Activated CD8-positive, alpha-beta T cell treated with anti-CD3 and anti-CD28 coated beads, Interleukin-2, amount 10 ng/mL, durations not matched to agents 7 days and 5 days (primary cell): ENCODE measurements at places on chromosomes 6 and 20. TPM values are rescaled to one million over a fixed set of nuclear protein-coding genes. Genes with fewer than 3 reads are reported as not detected.

DNA sequence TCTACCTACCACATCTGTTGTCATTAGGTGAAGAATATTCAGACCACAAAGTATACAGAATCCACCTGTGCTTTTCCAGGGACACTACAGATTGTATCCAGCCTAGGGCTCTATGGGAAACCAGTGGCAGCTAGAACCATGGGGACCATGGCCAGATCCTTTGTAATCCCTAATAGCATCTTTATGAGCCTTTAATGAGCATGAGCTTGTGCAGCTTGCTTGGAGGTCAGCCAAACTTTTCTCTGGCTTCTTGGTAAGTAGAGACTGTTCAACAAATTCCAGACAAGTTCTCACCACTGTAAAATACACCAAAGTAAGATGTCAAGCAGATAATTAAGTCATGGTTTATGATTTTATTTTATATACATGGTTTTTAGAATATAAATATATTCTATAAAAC lies 301.6 kb upstream of the ADGRB3 start:
- DNase-seq, result no peak

The HMGN4 gene
- total RNA-seq, result 84.9 TPM

- no peak for DNase-seq
These were observed 71.5 kb downstream of the SOX4 start for GRCh38 chr6:21665110-21665391.

The HCK gene
- total RNA-seq, result not detected

DNA sequence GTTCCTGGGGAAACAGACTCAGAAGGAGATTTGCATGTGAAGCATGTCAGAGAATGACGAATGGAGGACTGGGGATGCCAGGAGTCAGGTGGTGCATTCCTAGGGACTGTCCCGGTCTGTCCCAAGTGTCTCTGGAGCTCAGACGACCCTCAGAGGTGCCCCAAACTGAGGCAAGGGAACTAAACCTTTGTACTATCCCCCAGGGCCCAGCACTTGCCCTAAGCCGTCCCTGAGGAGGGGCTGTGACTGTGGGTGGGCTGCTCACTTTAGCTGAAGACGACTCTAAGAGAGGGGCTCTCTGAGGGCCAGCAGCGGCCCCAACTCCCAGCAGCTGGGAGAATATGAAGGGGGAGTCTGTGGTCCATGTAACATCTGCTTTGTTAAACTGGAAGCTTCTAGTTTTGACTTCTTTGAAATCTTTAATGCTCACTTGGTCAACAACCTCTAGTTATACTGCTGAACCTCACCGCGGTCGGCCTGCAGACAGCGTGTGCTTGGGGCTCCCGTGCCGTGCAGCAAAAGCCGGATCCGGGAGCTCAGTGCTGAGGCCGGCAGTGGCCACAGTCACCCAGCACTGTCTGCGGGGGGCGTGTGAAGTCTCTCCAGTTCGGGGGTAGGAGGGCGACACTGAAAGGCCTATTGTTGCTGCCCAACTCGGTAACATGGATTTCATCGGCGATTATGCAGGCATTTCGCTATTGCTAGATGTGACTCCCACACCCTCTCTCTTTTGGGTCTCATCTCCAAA lies 34.2 kb downstream of the TUBB2B start:
- DNase-seq, result no peak

DNA sequence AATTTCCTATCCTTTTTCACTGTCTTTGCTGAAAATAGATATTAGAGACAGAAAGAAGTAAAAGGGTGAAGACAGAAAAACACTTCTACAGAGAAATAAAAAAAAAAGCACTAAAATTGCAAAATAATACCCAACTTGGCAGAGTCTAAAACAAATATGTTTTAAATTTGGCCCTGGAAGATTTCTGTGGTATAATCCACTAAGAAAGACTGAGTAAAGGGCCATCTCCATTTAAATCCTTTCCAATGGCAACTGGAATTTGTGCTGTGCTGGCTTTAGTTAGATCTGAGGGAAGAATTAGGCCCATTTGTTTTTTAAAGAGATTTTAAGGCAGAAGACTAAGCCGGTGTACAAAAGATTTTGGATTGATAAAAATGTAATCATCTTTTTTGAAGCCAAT lies 321.2 kb downstream of the GJA1 start:
- DNase-seq, result no peak

DNA sequence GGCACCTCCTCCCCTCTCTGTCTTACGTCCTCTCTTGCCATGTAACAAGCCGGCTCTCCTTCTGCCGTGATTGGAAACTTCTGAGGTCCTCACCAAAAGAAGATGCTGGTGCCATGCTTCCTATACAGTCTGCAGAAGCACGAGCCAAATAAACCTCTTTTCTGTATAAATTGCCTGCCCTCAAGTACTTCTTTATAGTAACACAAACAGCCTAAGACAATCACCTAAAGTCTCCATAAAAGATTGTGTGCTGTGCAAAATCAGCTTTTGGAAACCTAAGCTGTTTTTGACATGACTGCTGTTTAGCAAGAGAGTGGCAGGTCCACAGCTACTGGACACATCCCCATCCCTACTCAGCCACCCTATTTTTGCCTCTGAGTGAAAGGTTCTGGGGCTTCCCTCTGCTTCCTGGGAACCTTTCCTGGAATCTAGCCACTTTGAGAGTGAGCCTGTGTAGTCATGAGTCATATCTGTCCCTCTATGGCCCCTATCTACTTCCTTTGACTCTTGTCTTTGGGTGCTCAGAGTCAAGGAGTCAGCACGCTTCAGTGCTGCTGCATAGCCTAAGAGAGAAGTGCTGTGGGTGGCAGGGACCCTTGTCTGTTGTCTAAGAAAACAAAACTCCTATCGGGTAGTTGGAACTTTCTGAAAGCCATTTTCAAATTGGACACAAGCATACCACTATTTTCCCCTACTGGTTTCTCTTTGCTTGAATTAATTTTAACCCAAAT lies 110.0 kb downstream of the PPP1R14C start:
- DNase-seq, result no peak

The FUCA2 gene
- 13.8 TPM for total RNA-seq

DNA sequence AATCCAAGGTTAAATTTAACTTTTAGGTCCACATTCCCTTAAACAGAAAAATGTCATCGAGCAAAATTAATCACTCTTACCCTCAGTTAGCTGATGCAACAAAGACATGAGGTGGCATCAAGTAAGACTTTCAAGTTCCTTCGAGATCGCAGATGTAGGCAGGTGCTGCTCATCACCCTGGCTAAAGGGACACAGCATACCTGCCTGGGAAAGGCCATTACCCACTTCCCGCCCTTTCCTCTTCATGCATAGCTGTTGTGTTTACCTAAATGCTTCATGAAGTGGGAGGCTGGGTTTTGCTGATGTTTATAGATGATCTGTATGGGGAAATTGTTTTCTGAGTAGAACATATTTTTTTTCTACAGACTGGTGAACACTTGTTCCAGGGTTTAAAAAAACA lies 67.7 kb downstream of the GFRA4 start:
- no peak for DNase-seq

DNA sequence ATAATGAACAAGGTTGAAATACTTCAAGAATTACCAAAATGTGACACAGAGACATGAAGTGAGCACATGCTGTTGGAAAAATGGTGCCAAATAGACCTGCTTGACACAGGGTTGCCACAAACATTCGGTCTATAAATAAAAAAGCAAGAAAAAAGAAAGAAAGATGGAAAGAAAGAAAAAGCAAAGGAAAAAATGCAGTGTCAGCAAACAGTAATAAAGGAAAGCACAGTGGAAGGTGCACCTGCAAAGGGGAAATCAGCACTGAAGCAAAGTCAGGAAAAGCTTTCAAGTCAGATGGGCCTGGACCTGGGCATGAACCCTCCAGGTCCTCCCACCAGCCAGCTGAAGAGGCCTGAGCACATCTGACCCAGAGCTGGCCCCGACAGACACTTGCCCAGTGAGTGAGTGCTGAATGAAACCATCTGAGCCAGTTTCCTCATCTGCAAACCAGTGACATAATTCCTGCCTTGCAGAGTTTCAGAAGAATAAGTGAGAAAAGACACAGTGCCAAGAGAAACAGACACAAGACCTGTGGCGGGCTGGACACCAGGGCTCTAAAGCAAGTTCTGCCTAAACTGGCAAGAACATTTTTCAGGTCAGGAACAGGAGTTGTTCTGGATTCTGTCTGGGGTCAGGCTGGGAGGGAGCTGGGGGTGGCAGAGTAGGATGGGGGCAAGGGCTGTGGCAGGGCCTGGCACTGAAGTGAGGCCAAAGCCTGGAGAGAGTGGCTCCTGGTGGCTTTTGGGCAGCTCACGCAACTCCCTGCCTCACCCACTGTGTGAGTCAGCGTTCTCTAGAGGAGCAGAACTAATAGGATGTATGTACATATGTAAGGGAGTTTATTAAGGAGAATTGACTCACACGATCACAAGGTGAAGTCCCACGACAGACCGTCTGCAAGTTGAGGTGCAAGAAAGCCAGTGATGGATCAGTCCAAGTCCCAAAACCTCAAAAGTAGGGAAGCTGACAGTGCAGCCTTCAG lies 23.9 kb upstream of the MICB start:
- DNase-seq, result peak; percentile 9

DNA sequence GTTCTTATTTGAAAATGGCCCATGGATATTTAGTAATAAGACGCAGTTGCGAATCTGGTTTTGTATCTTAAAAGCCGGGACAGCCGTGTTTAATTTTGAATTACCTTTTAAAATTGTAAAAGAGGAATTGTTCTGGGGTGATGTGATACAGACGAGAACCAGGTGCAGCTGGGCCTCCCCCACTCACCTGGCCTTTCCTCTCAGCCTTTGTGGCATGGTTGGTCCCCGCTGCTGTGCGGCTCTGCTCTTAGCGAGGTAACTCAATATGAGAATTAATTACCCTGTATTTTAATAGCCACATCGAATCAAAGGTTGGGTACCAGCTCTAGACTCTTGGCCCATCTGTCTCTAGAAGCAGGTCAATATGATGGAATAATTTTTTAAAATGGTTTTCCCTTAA lies 56.5 kb upstream of the DACT2 start:
- DNase-seq, result no peak

The RAMACL gene
- total RNA-seq, result 0.29 TPM

The KCNB1 gene
- total RNA-seq, result not detected

DNA sequence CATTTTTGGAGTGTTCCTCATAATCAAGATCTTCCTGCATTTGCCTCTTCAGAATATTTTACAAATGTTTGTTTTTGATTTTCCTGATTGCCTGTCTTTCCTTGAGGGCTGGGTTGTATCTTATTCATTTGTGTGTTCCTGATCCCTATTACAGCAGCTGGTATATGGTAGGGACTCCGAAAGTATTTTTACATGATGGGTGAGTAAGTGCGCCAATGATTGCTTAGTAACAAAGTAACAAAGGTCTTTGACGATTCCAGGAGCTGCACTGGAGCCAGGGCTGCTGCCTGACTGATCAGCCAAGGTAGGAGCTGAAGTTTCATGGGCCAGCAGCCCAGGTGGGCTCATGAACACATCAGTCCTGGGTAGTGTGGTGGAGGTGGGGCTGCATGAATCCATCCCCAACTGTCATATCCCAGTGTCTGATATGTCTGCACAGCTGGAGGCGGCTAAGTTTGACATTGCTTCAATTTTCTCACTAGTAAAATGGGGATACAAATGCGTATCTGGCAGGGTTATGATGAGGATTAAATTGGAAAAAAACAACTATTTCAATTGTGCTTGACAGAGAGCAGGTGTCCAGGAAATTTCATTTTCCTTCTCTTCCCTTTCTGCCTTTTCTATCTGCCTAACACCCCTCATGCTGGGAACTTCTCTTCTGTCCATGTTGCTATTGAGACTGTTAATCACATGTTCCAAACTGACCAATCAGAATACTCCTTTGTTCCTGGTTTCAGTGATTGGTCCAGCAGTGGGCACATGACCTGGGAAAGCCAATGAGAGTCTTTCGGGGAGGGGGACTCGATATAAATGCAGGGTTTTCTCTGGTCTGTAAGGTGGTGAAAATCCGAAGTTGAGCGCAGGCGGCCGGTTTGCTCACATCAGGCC lies 90.7 kb downstream of the CDH26 start:
- no peak for DNase-seq

The NOL7 gene
- total RNA-seq, result 71.6 TPM

The PBOV1 gene
- total RNA-seq, result not detected

The GPX5 gene
- total RNA-seq, result not detected

DNA sequence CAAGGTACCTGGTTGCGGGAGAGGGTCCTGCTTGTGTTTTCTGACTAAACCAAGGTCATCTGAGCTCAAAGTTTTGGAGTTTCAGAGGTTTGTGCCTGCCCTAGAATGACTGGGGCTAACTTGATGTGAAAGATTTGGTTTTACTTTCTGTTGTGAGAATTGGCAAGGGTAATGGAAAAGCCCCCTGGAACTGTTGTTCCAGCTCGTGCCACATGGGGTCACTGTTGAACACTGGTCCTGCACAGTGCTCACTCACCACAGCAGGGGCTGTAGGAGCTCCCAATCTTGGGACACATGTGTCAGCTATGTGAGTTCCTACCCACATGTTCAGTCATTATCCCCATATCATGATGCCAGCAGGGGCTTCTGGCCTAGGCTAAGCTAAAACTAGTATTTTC lies 6.5 kb downstream of the TGM6 start:
- DNase-seq, result peak; percentile 74

- peak; percentile 33 for DNase-seq
These were observed 108.2 kb downstream of the SULF2 start for GRCh38 chr20:47676912-47677634.

The DOK5 gene
- total RNA-seq, result not detected

- DNase-seq, result no peak
These were observed 22.2 kb downstream of the PSMG4 start for GRCh38 chr6:3280866-3281465.

The BHLHE23 gene
- not detected for total RNA-seq

DNA sequence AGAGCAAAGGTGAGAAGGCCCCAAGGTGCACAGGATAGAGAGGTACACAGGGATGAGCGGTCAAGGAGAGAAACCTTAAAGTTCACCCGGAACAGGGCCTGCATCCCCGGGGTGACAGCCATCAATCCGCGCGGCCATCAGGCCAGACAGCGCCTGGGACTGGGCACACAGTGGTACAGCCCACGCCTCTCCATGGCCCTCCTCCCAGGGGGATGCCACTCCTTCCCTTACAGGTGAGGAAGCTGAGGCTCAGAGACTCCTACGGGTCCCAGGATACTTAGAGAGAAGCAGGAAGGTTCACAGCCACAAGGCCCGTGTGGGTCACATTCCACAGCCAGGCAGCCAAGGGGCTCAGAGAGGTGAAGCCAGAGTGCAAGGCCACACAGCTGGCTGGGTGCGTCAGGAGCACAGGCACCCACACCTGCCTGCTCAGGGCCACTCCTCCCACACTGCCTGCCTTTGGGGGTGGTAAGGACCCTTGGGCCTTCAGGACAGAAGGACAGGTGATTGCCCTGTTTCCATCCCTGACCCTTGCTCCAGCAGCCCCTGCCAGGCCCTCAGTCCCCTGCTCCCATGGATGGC lies 14.7 kb downstream of the FRMD1 start:
- no peak for DNase-seq

DNA sequence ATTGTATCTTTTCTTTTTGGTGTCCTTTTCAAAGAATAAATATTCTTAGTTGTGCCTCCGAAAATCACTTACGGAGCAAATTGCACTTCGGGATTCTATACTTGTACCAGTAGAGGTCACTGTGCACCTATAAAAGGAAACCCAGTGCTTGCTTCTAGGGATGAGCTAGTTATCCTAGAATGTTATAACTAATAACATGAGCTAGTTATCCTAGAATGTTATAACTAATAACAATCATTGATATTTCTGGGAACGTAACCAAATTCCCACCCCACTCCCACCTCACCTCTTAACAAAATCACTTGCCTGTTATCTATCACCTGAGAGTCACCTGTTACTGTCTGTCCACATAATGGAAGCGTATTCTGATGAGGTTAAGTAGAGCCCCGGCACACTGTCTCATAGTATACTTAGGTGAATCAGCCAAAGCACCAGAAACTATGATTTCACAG lies 126.9 kb upstream of the TIAM2 start:
- DNase-seq, result no peak

- no peak for DNase-seq
These were observed 63.3 kb downstream of the KCNS1 start for GRCh38 chr20:45037635-45038034.

The L3MBTL1 gene
- total RNA-seq, result 6.7 TPM
